ENCODE measurements at places on chromosomes 1 and 21.

- DNase-seq = no peak
These were observed 117.3 kb downstream of the PSMG1 start for GRCh38 chr21:39065917-39066316.

DNA sequence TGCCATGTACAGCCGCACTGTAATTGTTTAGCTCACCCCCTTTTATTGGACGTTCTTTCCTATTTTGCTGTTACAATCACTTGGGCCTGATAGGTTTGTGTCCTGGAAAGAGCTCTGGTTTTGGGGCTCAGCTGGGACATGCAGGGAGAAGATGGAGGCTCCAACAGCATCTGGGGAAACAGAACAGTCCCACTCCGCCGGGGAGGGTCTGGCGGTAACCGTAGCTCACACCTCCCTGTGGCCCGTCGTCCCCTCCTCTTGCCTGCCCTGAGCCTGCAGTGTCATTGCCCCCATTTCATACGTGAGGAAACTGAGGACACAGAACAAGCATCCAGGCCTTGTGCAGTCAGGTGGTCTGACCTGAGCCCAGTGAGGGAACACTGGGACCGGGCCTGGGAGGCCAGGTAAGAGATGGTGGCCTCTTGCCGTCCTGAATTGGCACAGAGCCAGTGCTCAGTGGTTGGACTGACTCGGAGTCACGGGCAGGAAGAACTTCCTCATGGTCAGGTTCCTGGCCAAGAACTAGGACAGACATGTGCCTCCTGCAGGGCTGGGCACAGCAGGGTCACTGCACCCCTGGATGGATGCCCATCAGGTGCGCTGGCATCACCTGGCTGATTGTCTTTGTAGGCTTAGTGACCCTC, 41.8 kb downstream of the S100B start:
- DNase-seq = no peak

GRCh38 chr1:223771469-223771813, 59.1 kb downstream of the CAPN2 start:
- no peak for DNase-seq

DNA sequence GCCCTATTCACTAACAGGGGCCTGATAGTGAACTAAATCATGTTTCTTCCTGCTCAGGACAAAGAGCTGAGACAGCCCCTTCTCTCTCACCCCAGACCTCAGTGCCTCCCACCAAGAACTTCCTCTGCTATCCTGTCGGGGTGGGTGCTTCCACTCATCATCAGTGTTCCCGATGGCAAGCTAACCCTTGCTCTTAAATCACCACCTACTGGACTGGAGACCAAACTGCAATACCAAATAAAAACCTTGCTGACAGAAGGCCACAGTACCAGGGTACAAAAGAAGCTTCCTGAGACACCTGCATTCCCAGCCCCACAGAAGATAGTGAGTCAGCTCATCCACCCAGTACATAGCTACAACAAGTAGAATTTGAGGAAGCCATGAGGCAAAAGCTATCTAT, 799.5 kb downstream of the LTN1 start:
- DNase-seq = no peak

DNA sequence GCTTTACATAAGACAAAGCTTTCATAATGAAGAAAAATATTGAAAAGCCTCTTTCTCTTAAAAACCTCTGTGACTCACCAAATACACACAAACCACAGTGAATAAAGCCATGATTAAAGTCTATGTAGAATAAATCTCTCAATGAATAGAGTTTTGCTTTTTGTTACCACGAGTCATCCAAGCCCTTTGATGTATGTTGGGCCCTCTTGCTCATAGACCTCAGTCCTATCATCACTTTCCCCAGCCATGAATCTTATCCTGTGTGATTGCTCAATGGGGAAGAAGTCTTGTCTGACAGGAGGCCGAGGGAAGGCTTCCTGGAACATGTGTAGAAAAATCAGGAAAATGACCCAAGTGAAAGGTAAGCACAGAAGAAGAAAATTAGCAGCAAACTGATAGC, 60.8 kb downstream of the NGF start:
- DNase-seq = no peak

- no peak for DNase-seq
These were observed 6.5 kb downstream of the CTXND2 start for GRCh38 chr1:150893336-150893913.
